ENCODE measurements at places on chromosomes 1 and 21.

- no peak for DNase-seq
Measured at GRCh38 chr1:187275346-187275745, 446.6 kb downstream of the PLA2G4A start.

DNA sequence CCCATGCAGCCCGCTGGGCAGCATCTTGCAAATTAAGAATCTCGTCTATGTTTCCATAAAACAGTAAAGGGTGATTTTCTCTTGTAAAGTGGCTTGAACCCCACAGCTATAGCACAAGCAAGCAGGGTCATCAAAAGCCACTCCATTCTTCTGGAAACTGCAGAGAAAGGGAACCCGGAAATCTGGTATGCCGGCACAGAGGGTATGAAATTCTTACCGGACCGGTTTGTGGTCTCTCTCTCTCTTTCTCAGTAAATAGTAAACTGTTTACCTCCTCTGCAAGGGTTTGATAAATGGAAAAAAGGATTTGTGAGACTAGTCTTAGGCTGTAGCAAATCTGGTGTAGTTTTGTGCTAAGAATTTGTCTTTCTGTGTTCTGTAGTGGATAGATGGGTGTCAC lies 2.7 kb upstream of the ADSS2 start:
- no peak for DNase-seq

- DNase-seq = no peak
Measured at GRCh38 chr1:150973258-150973835, 1.3 kb downstream of the CERS2 start.

DNA sequence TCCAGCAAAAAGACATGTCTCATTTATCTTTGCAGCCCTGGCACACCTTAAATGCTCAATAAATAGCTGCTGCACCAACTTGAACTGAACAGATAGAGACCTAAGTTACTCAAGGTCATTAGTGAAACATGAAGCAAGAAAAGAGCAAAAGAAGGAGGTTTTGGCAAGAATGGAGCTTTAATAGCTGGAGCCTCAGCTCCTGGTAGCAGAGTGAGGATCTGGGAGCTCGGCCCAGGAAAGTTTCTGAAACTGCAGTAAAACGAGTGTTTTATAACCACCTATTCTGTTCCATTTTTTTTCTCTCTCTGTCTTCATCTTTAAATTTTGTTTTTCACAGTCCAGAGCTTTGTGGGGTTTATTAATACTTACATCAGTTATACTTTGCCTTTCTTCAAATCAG lies 207.5 kb downstream of the SETD4 start:
- DNase-seq = no peak

- no peak for DNase-seq
Measured at GRCh38 chr1:219812086-219812485, 116.3 kb downstream of the SLC30A10 start.

GRCh38 chr1:150066838-150067183 lies 765 bp upstream of the VPS45 start:
- DNase-seq = no peak
